ENCODE measurements at places on chromosomes 11 and 22. TPM values are rescaled to one million over a fixed set of nuclear protein-coding genes. Genes with fewer than 3 reads are reported as not detected.
A peak's percentile ranks its signal among the peaks of the same experiment; 100 is the strongest.

LRRC55 gene
- not detected for total RNA-seq

DNA sequence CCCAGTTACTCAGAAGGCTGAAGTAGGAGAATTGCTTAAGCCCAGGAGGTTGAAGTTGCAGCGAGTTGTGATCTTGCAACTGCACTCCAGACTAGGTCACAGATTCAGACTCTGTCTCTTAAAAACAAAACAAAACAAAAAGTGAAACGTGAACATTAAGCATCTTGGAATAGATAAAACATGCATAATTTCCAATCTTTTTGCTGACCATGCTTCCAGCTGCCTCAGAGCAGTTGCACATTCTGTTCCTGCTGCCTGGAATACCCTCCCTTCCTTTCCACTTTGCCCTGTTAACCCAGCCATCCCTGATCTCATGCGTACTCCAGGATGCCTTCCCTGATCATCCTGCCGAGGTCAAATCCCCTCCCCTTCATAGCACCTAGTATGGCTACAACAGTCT lies 718 bp upstream of the CCDC88B start:
- H3K4me3 ChIP-seq = no peak overlapping the region
- H3K27me3 ChIP-seq = no peaks in the 10 kb centered on the region
- H3K27ac ChIP-seq = no peak overlapping the region
- peaks cover 6% of the 10 kb centered on the region for H3K4me1 ChIP-seq
- DNase-seq = no peak

DNA sequence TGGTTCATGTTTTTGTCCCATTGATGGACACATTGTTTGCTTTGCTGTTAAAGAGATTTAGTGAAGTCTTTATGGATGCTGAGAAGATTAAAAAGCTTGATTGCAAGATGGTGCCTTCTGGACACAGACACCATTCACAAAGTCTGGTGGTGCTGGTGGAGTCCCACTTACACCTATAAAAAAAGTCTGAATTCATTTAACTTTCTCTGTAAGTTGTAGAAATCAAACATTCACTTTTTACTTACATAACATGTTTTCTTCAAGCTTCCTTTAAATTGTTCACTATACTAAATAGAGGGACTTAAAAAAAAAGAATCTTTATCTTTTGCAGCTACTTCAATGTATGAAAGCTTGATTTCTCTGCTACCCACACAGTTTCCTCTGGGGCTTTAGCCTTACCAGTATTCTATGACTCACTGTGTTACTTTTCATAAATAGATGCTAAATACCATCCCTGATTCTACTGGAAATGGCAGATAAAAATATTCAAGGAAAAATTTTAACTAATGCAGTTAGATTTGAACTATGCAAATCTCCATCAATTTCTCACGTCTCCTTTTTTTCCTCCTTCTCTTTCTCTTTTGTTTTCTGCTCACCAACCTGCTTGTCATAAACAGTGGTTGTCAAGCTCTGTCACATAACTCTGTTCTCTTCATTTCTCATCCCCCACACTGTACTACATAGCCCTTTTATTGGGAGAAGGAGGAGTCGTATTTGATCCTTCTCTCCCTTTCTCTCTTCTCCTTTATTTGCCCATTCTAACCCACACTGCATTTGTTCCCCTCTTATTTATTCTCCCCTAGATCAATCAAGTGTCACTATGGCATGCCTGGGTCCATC lies 89.7 kb downstream of the FAM76B start:
- no peaks in the 10 kb centered on the region for H3K4me1 ChIP-seq
- H3K4me3 ChIP-seq = no peak overlapping the region
- no peak for DNase-seq
- H3K36me3 ChIP-seq = no peaks in the 10 kb centered on the region

TEX54 gene
- not detected for total RNA-seq

GRCh38 chr11:21567645-21568290 lies 625.1 kb upstream of the ANO5 start:
- H3K27ac ChIP-seq = no peak overlapping the region
- DNase-seq = no peak
- no peaks in the 10 kb centered on the region for H3K36me3 ChIP-seq
- no peaks in the 10 kb centered on the region for H3K27me3 ChIP-seq
- H3K4me1 ChIP-seq = no peaks in the 10 kb centered on the region

SIPA1 gene
- total RNA-seq = 145 TPM

SCN4B gene
- total RNA-seq = 1.1 TPM

OSM gene
- not detected for total RNA-seq

DNA sequence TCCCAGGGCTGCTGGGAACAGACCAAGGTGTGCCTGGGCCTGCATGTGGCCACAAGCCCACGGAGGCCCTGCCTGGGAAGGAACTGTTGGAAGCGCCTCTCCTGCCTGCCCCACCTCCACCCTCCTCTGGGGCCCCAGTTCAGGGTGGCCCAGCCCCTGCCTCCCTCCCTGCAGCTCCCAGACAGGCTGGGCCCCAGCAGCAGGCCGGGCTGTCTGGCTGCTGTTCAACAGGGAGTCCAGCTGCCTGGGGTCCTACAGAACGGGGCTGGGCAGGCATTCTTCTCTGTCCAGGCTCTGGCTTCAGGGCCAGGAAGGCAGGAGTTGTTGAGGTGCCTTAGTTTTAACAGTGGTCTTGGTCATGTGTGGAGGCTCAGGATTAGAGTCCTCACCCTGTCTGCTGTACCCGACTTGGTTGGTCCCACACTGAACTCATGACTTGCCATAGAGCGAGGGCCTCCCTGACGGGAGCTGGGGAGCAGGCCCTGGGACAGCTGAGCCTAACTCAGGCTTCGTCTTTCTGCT lies 11.8 kb downstream of the PRDM11 start:
- peak overlapping the region; percentile 82 for H3K27ac ChIP-seq
- H3K4me1 ChIP-seq = peaks cover 20% of the 10 kb centered on the region
- DNase-seq = no peak
- H3K4me3 ChIP-seq = no peak overlapping the region
- H3K27me3 ChIP-seq = no peaks in the 10 kb centered on the region
- H3K36me3 ChIP-seq = no peaks in the 10 kb centered on the region

CALCA gene
- total RNA-seq = not detected

DNA sequence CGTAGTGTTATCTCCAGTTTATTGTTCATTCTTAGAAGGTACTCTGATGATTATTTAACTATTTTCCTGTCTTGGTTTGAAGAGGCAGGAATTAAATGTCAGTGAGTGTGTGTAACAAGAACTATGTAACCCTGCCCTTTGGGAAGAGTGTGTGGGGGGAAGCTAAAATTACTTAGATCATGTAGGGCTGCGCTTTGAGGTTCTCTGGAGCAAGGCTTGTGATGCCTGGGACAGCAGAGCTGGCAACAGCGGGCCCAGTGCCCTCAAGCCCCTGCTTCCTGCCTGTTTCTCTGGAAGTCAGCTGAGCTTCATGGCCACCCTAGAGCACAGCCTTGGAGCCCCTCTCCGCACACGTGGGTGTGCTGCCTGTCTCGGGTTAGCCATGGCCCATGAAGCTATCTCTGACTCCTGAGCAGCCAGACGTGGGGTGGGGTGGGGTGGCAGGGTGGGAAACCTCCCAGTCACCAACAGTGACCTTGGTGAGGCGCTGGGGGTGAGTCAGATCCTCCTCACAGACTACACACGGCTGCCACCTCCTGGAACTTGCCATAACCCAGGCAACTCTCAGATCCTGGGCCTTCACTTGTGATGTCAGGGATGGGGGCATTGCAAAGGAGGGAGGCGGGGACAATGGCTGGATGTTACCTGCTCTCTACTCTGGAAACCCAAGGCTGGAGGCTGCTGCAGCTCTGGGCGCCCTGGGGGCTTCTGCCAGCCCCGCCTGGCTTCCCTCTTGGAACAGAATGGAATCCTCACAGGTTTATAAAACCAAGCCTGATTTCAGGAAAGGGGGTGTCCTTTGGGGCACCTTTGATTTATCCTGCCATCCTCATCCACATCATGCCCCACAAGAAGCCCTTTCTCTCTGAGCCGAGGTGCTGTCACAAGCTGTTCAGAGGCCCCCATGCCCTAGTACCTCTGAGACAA lies 88.6 kb downstream of the SNX19 start:
- no peaks in the 10 kb centered on the region for H3K27me3 ChIP-seq
- peak overlapping the region; percentile 63 for H3K27ac ChIP-seq
- H3K4me1 ChIP-seq = peaks cover 30% of the 10 kb centered on the region

DNA sequence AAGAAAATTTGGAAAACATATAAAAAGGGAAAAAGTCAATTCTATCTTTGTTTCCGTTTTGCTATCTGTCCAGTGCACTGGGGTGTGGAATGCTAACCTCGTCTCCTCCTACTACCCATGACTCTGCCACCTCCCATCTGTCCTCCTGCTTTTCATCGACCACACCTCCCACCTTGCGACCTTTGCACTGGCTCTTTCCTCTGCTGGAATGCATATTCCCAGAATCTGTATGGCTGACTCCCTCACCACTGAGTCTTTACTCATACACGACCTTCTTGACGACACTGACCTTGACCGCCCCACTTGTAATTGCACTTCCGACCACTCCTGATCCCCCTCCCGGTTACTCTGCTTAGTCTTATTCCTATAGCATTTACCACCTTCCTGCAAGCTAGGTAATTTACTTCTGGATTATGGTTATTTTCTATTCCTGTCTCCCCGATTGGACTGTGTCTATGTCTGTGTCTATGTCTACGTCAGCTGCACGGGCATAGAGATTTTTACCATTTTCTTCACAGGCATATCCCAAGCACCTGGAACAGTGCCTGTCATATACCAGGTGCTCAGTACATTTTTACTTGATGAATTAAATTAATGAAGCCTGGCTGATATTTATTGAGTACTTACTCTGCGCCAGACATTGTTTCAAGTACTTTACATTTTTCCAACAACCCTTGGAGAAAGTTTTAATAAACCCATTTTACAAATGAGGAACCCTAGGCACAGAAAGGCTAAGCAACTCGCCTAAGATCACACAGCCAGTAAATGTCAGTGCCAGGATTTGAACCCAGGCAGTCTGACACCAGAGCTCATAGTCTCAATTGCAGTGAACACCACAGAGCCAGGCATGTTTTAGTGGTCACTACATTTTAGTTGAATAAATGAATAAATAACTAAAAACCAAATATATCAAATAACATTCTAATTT lies 89.3 kb upstream of the SLC22A12 start:
- DNase-seq = no peak
- no peaks in the 10 kb centered on the region for H3K4me1 ChIP-seq
- H3K36me3 ChIP-seq = no peaks in the 10 kb centered on the region
- H3K4me3 ChIP-seq = no peak overlapping the region
- no peak overlapping the region for H3K27ac ChIP-seq

DAGLA gene
- 5.3 TPM for total RNA-seq

TUBA8 gene
- not detected for total RNA-seq

DNA sequence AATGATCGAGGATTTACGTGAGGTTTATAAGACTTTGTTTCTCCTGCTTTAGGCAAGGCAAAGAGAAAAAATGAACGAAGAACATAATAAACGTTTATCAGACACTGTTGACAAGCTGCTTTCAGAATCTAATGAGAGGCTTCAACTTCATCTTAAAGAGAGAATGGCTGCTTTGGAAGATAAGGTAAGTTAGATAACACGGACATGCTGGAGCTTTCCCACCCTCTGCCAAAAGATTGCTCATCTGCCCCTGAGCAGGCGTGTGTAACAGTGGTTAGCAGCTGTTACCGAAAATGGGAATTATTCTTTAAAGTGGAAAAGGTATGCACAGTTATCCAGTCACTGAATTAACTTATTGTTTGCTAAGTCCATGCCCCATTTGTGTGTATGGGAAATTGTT lies 62.8 kb upstream of the CTTN start:
- peaks cover 86% of the 10 kb centered on the region for H3K36me3 ChIP-seq
- H3K27me3 ChIP-seq = no peaks in the 10 kb centered on the region
- H3K4me1 ChIP-seq = no peaks in the 10 kb centered on the region
- DNase-seq = no peak

DNA sequence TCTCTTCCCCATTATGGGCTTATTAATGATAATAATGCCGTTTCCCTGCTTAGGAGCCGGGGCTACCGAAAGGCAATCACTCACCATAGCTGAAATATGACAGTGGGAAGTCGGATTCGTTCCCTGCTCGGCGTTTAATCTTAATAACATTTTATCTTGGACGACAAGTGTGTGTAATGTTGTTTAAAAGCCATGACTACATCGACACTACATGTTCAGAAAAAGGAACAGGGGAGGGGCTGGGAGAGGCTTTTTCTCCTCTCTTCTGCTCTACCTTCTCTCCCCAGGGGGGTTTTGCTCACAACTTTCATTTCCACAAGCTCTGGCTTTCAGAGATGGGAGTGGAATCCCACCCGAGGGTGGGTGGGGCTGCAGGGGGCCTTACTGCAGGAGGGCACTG lies 105.5 kb downstream of the DSCAML1 start:
- H3K27ac ChIP-seq = no peak overlapping the region
- DNase-seq = no peak
- H3K27me3 ChIP-seq = no peaks in the 10 kb centered on the region
- no peak overlapping the region for H3K4me3 ChIP-seq
- H3K36me3 ChIP-seq = no peaks in the 10 kb centered on the region

DNA sequence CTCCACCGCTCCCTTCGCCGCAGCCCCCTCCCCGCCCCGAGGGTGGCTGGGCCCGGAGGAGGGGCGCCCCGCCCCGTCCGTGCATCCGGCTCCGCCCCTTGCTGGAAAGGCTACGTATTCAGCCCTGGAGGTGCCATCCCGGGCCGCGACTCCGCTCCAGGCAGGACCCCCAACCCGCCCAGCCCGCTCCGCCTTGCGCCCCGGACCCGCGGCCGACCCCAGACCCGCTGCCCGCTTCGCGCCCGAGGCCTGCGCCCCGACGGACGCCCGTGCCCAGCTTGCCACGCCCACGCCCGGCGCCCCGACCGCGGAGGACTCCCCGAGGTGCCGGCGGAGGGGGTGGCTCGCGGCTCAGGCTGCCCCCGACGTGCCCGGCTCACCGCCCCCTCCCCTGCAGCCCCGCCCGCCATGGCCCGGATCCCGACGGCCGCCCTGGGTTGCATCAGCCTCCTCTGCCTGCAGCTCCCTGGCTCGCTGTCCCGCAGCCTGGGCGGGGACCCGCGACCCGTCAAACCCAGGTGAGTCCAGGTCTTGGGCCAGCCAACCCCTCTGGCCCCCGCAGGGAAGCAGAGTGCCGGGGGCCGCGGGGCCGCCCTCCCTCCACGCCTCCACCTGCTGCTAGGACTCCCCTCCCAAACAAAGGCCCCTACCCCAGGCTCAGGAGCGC lies at the start of gene ADM2:
Gene ADM2, plus strand, starts transcription at position 104 of the 667 bp plus-strand sequence. Its CDS starts 305 bp downstream, at position 409.
- peaks cover 3% of the 10 kb centered on the region for H3K4me1 ChIP-seq
- H3K27me3 ChIP-seq = peaks cover 20% of the 10 kb centered on the region
- no peak for DNase-seq
- H3K36me3 ChIP-seq = no peaks in the 10 kb centered on the region
- peak within 1 kb of the TSS; percentile 58 for H3K4me3 ChIP-seq

ACTN3 gene
- not detected for total RNA-seq
